ENCODE measurements at places on chromosomes 2 and 18. TPM values are rescaled to one million over a fixed set of nuclear protein-coding genes. Genes with fewer than 3 reads are reported as not detected.

GRCh38 chr2:152467677-152468410 lies 132.9 kb downstream of the FMNL2 start:
- DNase-seq, result no peak

DNA sequence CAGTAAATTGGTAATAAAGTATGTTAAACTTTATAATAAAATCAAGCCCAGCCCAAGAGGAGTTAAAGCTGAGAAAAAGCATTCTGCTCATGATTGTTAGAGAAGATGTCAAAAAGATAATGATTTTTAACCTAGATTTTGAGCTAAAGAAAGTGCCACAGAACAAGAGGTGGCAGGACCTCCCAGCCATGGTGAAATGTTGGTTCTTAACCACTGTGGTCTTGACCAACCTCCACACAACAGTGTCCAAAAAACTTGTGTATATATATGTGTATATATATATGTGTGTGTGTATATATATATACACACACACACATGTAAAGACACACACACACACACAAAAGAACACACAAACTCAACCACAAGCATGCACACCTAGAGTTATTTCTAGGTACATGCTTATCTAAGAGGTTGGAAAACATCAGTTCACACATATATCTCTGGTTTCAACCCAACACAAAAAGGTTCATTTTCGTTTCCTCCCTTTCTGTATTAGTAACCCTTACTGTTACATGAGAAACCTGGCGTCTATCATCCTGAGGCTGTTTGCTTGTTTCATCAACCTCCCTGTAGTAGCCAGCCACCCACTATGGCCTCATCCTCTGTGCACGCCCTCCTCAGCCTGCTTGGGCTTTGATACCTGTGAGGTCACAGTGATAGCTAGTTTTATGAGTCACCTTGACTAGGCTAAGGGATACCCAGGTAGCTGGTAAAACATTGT lies 631.8 kb upstream of the ID2 start:
- no peak for DNase-seq

DNA sequence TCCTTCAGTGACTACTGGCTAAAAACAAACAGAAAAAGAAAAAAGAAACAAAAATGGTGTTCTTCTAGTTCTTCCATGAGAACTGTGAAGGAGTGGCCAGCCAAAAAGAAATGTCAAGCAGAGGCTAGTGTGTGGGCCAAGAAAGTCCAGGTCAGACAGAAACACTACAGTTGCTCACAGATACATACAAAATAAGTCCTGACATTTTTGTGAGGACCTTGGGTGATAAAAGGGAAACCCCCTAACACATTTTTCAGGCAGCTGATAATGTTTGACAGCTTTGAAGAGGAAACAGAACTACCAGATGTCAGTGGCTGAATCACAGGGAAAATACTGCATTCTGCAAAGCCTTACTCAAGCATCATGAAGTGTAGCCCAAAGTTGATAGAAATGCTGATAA lies 28.1 kb downstream of the ARHGAP25 start:
- no peak for DNase-seq

DNA sequence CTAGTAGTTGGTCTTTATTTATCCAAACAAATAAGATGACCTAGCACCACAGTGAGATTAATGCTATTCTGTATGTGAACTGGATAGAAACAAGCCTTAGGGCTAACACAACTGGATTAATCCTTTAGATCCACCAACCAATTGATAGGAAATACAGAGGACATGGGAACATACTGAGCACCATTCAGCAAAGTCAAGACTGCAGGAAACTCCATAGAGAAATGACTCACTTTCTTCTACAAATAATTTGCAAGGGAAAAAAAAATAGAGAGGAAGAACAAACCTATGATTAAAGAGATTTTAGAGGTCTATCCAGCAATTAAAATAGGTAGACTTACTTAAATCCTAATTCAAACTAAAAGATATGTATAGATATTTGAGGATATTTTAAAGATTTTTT lies 23.9 kb downstream of the WDFY1 start:
- DNase-seq, result no peak

Gene KLHL14
- total RNA-seq, result 0.11 TPM

Gene NTSR2
- not detected for total RNA-seq
